ENCODE measurements at places on chromosomes 6 and 20.

GRCh38 chr6:16503241-16503775 lies 258.0 kb downstream of the ATXN1 start:
- DNase-seq: no peak

DNA sequence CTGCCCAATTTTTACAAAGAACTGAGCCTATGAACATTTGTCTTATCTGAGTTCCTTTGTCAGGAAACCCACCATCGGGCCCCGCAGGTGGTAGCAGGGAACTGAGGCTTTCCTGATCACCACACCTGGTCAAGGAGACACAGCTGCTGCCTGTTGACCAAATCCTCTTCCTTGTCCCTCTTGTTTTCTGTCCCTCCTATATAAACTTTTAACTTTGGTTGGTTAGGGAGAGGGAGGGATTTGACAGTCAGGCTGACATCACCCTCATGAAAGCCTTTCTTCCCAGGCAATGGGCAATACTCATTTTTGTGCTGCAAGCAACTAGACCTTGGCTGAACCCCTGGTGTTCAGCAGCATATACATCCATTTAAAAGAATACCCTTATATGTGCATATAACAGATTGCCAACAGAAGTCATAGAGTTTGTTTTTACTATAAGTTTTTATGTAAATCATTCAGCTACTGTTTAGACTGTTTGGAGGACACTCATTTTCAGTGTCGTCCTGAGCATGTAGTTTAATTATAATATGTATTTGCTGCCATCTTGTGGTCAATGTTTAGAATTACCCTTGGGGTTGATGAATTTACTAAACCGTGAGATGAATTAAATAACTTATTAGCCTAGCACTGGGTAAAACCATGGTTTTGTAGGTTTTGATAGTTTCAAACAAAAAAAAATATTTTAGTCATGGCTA lies 17.0 kb downstream of the CRISP1 start:
- no peak for DNase-seq

DNA sequence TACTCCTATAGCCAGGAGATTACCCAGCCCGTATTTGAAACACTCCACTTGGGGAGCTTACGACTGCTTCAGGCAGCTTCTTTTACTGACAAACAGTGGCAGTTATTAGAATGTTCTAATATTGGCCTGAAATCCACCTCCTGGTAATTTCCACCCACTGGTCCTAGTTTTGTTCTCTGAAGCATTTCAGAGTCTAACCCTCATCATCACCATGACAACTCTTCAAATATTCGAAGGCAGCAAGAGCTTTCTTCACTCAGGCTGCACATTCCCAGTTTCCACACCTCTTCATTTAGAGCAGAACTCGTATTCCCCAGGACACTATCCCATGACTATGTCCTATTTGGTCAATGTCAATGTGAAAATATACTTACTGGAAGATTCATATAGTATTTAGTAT lies 325.6 kb downstream of the UBE3D start:
- no peak for DNase-seq

- DNase-seq: no peak
Measured at GRCh38 chr6:43860285-43860684, 90.3 kb downstream of the VEGFA start.

DNA sequence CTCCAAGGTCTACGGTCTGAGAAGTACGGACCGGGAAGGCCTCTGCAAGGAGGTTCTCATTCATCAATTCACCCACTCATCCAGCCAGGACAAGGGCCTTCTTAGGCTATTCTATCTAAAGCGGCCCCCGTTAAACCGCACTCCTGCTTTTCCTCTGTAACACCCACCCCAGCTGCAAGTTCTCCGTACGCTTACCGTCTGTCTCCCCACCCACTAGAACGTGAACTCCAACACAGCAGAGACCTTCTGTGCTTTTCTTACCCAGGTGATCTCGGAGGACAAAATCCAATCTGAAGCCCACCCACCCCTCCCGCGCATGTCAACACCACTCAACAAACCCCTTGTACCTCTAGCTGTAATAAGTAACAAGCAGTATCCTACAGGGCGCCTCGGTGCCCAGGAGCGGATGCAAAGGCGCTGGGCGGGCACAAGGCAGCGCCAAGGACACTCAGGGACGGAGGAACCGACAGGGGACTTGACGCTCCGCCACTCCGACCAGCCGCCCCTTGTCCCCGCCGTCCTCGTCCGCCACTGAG lies 351 bp downstream of the AURKA start:
- DNase-seq: no peak

DNA sequence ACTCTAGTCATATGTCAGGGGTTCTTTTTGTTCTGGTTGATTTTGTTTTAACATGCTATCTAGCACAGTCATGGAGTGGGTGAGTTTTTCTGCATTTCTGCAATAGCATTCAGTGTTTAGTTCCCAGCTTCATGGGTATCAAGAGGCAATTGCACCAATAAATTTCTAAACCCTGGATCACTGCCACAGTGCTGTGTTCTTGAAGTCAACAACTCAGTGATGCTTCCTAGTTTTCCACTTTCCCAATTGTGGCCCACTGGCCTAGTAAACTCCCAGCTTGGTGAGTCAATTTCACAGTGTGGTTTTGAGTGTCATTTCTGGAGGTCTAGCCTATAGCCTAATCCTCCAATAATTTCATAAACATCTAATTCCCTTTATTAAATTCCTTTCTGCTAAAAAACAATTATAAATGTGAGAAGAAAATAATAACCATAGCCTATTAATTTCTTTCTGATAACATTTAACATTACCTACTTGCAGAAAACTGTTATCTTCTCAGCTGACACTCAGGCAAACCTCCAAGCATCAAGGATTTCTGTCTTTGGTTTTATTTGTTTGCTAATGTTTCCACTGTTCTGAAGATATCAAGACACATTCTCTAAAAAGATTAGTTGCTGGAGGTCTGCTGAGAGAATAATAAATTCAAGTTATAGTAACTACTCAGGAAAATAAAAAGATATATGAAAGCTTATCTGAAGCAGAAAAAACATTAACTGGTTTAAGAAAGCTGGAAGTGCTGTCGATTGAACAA lies 89.9 kb downstream of the PDE7B start:
- no peak for DNase-seq

DNA sequence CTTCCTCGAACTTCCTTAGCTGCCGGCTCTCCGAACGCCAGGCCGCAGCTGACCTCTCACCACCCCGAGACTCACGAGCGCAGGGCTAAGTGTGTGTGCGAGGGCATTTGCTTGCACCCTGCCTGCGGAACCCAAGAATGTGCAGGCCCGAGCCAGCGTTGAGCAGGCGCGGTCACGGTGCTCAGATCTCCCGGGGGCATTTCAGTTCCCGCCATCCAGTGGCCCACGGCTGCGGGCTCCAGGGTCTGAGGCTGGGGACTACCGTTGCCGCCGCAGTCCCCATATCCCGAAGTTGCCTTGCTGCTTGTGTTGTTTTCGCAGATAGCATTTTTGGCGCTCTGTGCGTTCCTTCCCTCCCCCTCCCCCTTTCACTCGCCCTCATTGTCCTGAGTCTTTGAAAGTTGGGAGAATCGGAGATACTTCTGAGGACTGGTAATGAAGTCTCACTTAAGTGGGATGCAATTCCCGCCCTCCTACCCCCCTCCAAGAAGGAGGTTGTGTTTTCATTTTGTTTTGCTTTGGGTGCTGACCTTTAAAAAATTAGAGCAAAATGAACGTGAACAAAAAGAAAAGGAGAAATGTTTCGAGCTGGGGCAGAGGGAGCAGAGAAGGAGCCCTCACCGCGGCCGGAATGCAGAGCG lies 1.7 kb downstream of the NR2E1 start:
- DNase-seq: no peak

- DNase-seq: no peak
Measured at GRCh38 chr6:129592516-129593232, 117.3 kb downstream of the ARHGAP18 start.

DNA sequence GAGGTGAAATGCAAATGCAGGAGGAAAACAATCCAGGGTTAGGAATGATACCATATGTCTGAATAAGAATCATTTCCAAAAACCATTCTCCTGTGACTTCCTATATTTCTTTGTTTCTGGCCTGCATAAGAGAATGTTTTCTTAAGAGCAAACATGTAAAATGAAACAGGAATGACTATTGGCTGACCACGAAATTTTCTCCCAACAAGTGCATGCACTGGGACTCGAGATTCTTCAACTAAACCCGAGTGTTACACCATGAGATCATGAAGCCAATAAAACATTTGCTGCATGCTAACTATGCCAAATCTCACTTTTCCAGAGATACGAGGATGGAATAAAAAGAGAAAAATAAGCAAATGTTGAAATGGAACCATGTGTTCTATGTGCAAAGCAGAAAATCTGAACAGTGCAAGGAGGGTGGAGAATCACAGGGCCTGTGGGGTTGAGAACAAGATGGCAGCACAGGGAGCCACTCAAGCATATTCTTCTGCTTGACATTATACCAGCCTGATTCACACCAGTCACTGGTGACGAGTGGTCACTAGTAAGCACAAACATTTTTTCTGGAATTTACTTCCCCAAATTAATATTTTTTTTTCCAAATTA lies 212.2 kb upstream of the FOXA2 start:
- DNase-seq: no peak

DNA sequence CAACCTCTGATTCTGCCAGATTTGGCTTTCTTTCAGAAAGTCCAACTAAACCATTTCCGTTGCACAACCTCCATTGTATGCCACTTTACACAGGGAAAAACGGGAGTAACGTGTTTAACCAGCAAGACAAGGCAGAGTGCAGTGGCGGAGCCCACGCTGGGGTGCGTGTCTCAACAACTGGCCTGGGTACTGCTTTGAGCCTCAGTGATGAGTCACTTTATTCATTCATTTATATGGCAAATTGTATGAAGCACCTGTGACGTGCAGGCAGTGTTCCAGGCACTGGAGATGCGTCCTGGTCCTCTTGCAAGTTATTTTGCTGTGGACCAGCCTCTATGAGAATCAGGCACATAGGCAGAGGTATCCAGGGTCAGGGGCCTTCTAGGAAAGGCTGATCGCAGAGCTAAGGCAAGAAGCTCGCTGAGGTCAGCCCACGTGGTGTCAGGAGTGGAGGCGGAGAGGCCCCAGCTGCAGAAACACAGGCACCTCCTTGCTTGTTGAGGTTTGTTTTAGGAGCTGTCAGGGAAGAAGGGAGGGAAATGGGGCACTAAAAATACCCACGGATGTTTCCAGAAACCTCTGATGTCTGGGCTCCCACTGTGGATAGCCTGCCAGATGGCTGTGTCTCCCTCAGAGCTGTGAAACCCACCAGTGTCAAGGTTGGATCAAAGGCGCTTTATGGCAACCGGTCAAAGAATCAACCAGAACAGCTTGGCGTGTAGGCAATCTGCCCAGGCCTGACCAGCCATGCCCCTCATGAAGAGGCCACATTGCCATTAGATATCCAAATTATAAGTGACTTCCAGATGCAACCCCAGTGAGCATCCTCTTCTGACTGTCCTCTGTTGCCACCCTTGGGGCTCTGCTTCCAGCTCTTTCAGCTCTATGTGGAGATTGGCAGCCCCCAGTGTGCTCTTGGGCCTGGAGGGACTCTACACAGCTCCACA lies 157.2 kb downstream of the CD83 start:
- DNase-seq: no peak

DNA sequence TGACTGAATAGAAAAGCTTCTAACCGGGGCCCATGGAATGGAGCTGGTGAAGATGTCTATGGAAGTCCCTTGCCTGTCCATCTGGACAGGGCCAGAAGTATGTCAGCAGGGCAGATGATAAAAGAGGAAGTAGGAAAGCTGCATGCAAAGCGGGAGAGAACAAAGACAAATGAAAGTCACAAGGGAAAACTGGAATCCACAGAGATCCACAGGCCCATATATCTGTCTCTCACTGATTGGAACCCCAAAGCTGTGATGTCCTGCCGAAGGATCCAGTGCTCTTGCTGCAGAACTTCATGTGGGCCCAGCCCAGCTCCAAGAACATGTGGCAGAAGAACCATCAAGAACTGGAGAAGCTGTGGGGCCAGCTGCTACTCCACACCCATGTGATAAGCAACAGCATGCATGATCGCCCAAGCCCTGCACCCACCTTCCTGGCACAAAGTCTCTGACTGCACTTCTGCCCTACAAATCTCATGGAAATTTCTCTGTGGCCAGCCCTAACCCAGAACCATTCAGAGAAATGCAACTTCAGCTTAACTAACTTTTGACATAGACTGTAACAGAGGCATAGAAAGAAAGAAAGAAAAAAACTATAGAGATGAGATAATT lies 716.0 kb downstream of the KIF16B start:
- DNase-seq: no peak

DNA sequence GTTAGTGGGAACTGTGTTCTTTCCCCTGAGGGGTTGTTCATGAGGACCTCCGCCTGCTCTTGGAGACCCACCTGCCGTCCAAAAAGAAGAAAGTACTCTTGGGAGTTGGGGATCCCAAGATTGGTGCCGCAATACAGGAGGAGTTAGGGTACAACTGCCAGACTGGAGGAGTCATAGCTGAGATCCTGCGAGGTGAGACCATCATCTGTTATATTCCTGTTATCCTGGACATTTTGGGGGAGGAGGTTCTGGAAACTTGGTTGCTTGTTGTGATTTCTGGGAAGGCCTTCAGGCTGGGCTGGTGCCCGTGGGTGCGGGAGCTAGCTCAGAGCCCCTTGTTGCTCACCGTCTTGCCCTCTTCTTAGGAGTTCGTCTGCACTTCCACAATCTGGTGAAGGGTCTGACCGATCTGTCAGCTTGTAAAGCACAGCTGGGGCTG lies 2.0 kb downstream of the NOP56 start:
- DNase-seq: no peak

DNA sequence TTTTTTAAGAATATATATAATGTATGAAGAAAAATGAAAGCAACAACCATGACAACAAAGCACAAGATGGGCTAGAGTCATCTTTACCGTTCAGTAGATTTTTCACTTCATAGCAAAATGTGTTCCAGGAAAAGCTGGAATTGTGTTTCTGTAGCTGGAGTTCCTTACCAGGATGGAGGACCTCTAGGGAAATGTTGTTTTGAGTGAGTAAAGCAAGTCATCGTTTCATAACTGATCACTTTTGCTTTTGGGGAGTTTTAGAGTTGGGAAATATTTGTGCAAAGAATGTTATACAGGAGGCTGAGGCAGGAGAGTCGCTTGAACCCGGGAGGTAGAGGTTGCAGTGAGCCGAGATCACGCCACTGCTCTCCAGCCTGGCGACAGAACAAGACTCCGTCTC lies 151.6 kb downstream of the SASH1 start:
- DNase-seq: no peak

DNA sequence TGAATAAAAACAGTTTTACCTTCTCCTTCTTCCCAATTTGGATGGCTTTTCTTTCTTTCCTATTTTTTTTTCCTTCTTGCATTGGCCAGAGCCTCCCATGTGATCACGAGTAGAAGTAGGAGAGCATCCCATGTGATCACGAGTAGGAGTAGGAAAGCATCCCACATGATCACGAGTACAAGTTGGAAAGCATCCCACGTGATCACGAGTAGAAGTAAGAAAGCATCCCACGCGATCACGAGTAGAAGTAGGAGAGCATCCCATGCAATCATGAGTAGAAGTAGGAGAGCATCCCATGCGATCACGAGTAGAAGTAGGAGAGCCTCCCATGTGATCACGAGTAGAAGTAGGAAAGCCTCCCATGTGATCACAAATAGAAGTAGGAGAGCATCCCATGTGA lies 218.6 kb downstream of the DLL1 start:
- no peak for DNase-seq

Measured in thoracic aorta (tissue), 2 donors.